ENCODE measurements at places on chromosomes 3 and 15.
A peak's percentile ranks its signal among the peaks of the same experiment; 100 is the strongest.

DNA sequence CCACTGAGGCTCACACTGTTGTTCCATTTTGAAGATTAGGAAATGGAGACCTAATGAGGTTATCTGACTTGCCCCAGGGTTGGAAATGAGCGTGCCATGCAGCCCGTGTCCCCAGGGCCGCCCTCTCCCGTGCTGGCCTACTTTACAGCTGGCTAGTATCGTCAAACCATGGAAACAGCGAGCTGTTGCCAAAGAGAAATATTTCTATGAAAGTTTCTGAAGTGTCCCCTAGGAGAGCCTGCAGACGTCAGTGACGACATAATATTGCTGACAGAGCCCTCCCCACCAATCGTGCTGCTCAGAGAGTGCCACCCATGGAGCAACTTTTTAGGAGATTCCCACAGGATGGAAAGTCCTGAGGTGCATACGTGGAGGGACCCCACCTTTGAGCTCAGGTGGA, 11.2 kb upstream of the FAM174B start:
- no peak for DNase-seq

- no peak for DNase-seq
Measured at GRCh38 chr3:172185907-172186306, 146.5 kb downstream of the FNDC3B start.

DNA sequence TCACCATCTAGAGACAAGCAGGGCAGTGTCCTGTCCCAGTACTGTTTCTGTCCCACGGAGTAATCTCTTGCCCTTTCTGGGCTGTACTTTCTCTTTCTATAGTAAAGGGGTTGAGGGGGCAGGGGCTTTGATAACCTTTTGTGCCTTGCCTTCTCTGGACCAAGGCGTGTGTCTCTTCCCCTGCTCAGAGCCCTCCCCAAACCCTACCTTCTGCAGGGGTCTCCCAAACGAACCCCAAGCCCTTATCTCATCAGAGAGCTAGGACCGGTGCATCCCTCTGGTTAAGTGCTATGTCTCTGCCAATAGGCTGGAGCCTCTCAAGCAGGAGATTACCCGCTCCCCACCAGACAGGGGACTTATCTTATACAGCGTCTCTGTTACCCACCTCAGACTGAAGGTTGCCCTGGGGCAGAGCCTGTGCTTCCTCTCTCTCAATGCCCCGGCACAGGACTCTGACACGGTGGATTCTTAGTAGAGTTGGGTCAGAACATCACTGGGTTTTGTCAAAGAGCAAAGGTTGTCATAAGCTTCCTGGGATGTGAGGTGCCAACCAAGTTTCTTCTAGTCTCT, 2.9 kb downstream of the PLEKHO2 start:
- DNase-seq = peak; percentile 31

GRCh38 chr3:50015918-50016317, 72.8 kb upstream of the RBM5 start:
- DNase-seq = no peak

- DNase-seq = no peak
Measured at GRCh38 chr3:123318374-123318773, 116.6 kb downstream of the SEC22A start.

DNA sequence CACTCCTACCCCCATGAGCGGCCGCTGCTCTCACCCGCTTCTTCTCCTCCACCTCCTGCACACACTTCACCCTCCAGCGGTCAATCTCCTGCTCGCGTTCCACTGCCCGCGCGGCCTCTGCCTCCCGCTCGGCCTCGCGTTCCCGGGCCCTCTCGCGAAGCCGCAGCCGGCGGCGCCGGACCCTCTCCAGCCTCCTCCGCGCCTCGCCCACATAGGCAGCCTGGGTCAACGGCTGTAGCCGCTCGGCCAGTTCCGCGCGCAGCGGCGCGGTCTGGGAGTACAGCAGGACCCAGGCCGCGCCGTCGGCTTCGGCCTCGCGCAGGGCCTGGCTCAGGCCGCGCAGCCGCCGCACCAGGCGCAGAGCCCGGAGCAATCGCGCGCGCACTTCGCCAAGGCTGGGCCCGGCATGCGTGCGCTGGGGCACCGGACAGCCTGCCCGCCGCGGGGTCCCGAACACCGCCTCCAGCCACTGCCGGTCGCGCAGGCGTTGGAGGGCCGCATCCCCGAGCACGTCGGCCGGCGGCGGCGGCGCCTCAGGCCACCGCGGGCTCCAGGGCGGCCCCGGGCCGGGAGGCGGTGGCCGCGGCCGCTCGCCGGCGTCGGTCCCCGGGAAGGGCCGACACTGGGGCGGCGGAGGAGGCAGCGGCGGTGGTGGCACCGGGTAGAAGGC, 595 bp downstream of the PDCD7 start:
- DNase-seq = peak; percentile 76

GRCh38 chr3:24145481-24145880, 200.4 kb downstream of the NR1D2 start:
- no peak for DNase-seq

GRCh38 chr3:14440531-14441239, 38.3 kb downstream of the SLC6A6 start:
- DNase-seq = no peak

DNA sequence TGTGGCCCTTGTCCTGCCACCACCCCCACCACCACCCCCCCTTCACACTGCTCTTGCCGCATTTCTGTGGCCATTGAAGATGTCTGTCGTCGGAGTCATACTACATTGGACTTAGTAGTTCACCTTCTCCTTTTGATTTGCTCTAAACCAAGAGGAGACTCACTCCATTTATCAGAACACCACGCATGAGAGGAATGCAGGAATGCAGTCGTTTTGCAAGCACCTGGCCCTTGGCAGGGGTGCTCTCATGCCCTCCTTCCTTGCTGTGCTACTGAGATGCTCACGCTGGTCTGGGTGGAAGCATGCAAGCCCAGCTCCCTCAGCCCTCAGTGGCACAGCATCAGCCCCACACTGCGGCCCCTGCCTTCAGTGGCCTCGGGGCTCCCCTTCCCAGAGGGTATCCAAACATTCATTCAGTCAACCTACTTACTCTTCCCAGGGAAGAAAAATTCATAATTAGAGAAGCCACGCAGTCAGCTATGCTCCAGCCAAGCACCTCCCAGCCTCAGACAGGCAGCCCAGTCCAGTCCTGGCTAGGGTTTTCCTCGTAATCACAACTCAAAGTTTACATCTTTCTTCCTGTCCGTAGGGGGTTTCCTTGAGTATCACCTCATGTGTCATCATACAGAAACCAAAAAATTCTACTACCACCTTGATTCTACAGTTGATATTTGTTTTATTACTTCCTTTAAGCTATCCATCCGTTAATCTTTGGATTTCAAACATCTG, 520.0 kb downstream of the GABRG3 start:
- no peak for DNase-seq

DNA sequence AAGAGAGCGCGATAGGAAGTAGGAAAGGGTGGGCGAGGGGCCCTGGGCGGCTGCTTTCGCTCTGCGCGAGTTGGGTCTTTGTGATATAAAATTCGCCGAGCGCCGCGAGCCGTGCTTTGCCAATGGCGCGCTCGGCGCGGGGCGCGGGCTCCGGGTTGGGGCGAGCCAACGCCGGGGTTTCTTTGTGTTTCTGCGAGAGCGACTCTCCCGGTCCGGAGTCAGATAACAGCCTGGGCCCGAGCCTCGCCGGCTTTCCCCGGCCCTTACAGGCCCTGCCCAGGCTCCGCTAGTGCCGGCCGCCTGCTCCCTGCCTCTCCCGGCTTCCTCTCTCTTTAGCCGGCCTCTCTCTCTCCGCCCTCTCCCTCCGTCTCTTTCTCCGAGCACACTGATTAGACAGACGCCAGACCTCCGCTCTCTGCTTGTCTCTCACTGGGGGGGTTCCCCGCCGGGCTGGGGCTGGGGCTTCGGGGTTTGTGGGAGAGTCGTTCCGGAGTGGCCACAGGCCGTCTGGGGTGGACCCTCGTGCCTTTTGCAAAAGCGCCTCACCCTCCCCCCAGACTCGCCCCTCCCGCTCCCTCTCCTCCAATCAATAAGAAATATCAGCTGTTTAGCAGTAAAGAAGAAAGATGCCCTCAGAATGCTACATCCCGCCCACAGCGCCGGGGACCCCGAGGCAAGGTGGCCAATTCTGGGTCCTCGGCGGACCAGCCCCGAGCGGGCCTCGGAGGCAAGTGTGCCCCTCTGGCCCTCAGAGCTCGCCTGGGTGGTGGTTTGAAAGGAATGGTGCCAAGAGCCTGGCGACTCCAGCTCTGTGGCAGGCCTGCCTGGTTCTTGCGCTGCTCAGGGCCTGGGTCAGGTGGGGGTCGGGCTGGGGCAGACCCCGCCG, 2.9 kb downstream of the NR2F2 start:
- peak; percentile 27 for DNase-seq

DNA sequence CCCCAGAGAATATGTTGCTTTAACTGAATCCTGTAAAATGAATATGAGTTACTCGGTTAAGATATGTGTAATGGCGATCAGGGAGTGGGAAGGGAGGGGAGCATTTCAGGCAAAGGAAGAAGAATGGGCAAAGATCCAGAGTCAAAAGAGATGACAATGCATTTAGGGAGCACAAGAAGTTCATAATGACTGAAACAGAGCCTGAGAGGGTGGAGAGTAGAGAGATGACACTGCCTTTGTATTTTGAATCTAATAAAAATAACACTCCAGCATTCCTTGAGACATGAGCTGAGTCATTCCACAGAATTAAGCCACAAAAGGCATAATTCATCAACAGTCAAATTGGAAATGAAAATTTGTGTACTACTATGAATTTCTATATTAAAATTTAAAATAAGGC, 105.3 kb upstream of the PEX5L start:
- DNase-seq = no peak

DNA sequence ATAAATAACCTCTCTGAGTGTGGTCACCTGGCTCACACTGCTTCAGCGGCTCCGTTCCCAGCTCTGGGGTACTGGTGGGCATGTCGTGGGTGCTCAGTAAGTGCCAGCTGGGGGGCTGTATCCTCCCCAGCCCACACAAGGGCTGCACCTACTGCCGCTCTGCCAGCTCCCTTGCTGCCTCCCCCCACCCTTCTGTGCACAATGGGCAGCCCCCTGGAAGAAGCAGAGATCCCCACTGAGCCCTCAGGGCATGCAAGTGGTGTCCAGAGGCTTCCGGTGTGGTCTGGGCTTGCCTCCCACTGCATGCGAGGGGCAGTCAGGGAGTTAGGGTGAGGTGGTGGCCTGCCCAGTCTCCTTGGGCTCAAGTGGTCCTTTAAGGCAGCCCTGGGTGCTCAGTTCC, 58.3 kb upstream of the TRPM1 start:
- DNase-seq = no peak

GRCh38 chr3:17799312-17799711, 56.9 kb upstream of the TBC1D5 start:
- no peak for DNase-seq

GRCh38 chr3:192564611-192565010, 162.7 kb downstream of the FGF12 start:
- no peak for DNase-seq

- DNase-seq = no peak
Measured at GRCh38 chr15:59199626-59200465, 6.8 kb upstream of the LDHAL6B start.

DNA sequence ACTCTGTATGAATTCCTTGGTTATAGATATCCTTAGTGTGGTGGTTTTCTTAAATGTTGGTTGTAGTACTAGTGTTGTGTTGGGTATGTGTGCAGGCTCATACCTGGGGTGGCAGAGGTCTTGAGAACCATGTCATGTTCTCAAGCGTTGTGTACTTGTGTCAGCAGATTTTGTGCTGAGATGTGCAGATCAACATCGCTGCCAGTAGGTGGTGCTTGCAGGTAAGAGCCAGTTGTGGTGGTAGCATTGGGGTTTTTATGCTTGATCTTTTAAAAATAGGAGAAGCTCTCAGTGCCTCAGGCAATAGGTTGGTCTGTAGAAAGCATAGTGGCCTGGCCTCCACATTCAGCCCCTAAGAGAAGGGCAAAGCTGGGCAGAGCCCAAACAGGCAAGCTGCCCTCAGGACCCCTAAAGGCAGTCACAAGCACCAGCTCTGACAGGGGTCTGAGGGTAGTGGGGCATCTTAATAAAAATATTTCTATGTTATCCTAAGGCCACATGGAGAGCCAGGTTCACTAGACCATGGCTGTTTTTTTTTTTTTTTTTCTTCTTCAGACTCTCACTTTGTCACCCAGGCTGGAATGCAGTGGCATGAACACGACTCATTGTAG, 164.0 kb downstream of the IL20RB start:
- peak; percentile 47 for DNase-seq

GRCh38 chr3:16203031-16203430, 28.6 kb downstream of the GALNT15 start:
- no peak for DNase-seq

DNA sequence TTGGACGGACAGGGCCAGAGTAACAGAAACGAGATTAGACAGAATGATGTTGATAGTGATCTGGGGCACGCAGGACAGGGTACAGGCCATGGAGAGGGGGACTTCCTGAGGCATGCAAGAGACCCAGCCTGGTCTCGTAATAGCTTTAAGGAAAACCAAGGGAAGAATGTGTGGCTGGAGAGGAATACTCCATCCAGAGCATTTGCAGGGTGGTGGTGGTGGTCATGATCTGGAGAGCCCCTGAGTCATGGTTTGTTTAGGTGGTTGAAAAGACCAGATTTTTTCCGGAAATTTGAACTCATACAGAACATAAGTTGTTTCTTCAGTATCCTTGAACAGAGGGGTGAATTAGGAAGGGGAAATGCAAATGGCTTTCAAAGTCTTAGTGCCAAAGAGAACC, 138.5 kb downstream of the DUT start:
- no peak for DNase-seq

GRCh38 chr15:62966294-62967078, 76.1 kb upstream of the TPM1 start:
- DNase-seq = no peak

- no peak for DNase-seq
Measured at GRCh38 chr3:170947018-170947769, 38.8 kb upstream of the EIF5A2 start.

GRCh38 chr15:100705841-100706240, 103.5 kb downstream of the ASB7 start:
- DNase-seq = no peak

DNA sequence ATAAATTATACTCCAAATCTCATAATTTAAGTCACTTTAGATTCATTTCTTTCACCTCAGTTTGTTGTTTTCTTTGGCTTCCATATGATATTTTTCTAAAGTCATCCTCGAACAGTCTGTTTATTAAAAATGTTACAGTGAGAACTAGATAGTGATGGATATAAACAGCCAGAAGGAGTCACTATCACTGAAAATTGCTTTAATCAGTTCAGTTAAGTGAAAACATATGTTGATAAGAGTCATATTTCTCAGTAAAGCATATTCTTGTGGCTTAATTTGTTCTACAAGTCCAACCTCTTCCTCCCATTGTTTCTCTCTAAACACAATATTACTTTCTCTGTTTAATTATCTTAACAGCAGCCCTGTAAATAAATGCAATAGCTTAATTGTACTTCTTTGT, 427.5 kb upstream of the ALCAM start:
- no peak for DNase-seq

- DNase-seq = no peak
Measured at GRCh38 chr3:156762631-156763185, 63.4 kb upstream of the LEKR1 start.

Data from GM13977 (cell line).